ENCODE measurements at places on chromosomes 3 and 15. TPM values are rescaled to one million over a fixed set of nuclear protein-coding genes. Genes with fewer than 3 reads are reported as not detected.

Gene ANKRD63
- 2.0 TPM for total RNA-seq

Gene PLSCR2
- not detected for total RNA-seq

DNA sequence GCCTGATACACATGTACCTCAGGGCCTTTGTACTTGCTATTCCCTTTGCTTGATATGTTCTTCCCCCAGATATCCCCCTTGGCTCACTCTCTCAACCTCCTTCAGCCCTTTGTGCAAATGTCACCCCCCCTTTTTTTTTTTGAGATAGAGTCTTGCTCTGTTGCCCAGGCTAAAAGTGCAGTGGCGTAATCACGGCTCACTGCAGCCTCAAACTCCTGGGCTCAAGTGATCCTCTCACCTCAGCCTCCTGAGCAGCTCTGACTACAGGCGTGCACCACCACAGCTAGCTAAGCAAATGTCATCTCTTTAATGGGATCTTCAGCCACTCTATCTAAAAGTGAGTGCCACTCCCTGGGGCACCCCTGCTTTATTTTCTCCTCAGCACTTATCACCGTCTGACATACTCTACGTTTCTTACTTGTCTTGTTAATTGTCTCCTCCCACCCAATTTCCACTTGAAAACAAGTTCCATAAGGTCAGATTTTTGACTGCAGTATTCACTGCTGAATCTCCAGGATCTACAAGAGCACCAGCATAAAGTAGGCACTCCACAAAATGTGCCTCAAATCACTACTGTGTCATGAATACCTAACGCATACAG, 14.6 kb downstream of the IP6K2 start:
- no peak for DNase-seq

DNA sequence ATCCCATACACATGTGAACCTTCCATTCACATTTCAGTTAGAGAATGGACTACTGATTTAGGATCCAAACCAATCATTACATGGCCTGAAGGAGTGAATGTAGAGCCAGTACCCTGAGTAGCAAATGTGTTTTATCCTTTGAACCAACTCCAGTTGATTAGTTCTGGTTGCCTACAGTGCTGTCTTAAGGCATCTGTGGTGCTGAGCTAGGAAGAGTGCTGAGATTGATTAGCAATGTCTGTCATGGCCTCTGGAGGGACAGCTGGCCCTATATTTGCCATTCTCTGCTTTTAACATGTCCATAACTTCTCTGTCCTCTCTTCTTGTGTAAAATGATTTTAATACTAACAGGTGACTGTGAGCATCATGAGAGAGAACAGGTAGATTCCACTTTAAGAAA, 11.1 kb downstream of the LRTM1 start:
- no peak for DNase-seq

DNA sequence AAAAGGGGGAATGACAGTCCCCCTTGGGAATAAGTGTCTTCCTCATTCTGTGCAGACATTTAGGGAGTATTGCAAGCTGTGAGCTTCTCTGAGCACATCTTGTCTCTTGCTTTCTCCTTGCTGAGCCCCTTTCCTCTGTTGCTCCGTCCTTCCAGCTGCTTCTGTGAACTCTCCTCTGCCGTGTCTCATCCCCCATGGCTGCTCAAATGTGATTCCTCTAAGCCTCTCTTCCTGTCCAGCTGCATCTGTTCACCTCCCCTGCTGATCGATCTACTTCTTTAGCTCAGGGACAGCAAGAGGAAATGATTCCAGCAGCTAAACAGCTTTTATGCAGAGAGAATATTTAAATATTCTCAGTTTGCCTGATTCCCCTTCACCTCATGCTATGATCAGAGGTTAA, 328.0 kb upstream of the DNAJC19 start:
- DNase-seq = no peak

Data from frontal cortex (tissue), 4 donors.